SJCRH30 (cell line): ENCODE measurements at places on chromosomes 1 and 21. TPM values are rescaled to one million over a fixed set of nuclear protein-coding genes. Genes with fewer than 3 reads are reported as not detected.

The SPRR5 gene
- not detected in 2 replicates for total RNA-seq

The BSND gene
- not detected in 2 replicates for total RNA-seq

The S100A14 gene
- not detected in 2 replicates for total RNA-seq

DNA sequence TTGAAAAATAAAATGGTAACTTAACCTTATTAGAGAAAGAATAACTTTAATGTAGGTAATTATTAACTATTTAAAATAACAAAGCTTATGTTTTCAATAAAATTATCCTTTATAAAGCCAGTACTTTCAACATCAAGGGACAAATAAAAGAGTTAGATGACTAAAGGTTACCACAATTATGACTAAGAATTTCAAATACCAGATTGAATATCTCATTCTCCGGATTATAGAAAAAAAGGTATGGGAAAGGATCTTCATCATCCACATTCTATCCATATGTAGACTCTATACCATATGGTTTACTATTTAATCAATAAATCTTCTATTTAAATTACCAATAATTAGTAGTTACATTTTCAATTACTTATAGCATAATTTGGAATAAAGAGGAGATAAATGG is 62.8 kb downstream of the TOR3A start:
- DNase-seq, result no peak

GRCh38 chr1:154748405-154748775 is 121.7 kb downstream of the KCNN3 start:
- peak; percentile 26 for DNase-seq
